ENCODE measurements at places on chromosomes 4 and X.

GRCh38 chr4:7933651-7934510, 5.8 kb downstream of the AFAP1 start:
- DNase-seq, result no peak

DNA sequence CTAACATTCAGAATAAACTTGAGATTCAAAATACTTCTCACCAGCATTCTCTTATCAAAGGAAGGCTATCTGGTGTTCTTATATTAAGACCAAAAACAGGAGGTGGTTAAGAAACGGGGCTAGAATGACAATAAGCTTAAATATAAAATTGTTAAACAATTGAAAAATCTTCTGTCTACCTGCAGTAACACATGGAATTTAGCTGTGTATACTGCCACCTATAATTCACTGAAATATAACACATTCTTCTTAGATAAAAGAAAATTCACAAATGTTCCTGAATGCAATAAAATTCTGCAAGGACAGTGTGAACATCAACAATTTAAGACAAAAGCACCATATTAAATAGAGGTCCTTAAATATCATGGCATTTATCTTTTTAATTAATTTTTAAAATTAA, 11.5 kb upstream of the PCDH10 start:
- no peak for DNase-seq

GRCh38 chrX:151896734-151897474, 15.8 kb upstream of the MAGEA4 start:
- no peak for DNase-seq

DNA sequence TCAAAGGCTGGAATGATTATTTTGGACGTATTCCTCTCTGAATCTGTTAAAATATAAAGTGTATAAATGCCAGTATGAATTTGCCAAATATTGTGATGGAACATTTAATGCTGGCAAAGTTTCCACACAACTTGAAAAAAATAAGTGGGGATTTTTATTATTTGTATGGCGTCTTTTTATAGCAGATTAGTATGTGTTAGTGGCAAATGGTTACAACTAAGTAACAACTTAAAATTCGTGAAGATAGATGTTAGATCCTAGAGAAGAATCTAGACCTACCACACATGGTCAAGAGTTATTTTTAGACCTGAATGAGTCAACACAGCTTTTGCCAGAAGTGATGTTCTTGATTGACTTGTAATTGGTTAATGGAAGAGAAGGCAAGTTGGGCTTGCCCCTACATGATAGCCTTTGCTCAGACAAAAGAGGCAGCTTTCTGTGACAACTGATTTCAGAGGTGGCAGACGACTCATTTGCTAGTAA, 4.8 kb downstream of the CPE start:
- peak; percentile 13 for DNase-seq

DNA sequence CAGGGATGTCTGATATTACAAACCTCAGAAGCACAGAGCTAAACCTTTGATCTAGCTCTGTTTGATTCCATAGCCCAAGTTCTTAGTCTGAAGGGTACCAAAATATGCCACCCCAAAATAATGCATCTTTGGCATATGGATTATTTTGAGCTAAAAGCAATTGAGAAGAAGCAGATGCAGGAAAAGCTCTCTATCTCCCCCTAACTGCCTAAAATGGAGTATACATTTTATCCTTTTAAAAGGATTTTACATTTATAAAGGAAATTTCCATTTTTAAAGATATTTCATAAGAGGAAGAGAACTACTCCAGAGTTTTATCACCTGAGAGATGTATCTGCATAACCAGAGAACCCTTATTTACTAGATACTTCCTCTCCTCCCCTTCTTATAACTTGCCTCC, 158.7 kb downstream of the ZNF674 start:
- DNase-seq, result no peak

- DNase-seq, result peak; percentile 70
Observed at GRCh38 chr4:182449186-182449929, 206.2 kb downstream of the TENM3 start.

GRCh38 chr4:1227816-1228215, 21.1 kb downstream of the CTBP1 start:
- DNase-seq, result no peak

- DNase-seq, result no peak
Observed at GRCh38 chrX:130085551-130086446, 24.5 kb downstream of the ELF4 start.

DNA sequence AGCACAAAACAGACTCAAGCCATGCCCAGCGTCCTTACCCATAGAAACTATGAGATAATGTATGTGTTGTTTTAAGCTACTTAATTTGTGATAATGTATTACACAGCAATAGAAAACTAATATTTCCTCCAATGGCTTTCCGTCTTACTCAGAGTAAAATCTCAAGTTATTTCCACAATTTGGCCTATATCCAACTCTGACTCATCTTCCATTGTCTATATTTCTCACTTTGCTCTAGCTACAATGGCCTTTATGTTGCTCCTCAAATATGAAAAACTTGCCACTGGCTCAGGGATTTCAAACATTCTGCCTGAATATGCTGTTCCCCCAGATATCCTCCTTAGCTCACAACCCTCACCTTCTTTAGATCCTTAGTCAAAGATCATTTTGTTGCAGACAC, 31.6 kb downstream of the IQCM start:
- DNase-seq, result no peak

GRCh38 chrX:68762766-68763165, 66.1 kb upstream of the EFNB1 start:
- no peak for DNase-seq

DNA sequence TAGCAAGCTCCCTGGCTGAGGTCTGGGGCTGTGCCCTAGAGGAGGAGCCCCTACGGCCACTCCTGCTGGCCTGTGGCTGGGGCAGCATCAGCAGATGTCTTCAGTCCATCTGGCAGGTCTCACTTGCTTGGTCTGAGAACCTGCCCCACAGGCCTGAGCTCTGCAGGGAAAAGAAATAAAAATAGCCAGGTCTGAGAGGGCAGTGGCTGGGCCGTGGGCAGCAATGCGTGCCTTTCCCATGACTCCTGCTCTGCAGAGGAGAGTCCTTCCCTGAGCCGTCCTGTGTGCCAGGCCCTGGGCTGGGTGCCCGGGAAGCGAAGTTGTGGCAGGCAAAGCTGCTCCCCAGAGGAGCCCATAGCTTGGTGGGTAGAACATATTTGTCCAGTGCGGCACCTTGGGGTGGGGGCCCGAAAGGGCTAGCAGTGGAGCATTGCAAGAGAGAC, 11.3 kb upstream of the KIAA0232 start:
- DNase-seq, result no peak

DNA sequence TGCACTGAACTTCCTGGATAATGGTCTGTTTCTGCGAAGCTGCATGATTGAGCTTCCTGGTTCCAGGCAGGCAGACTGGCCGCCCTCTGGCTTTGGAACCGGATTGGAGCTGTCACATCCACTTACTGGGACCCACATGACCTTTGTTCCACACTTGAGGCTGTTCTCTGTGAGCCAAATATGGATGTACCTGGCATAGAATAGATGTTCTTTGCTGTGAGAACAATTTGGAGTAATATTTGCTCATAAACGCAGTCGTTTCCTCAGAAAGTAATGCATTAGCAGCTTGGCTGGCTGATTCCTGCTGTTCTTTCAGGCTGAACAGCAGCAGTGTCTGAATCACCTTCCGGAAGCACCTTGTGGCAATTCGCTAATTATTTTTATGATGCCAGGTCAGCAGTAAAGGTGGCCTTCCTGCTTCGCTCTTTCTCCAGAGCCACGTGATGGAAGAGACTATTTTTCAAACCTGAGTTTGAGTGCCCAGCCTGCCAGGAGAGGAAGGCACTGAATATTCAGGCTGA, 78.1 kb upstream of the BOD1L1 start:
- DNase-seq, result peak; percentile 37

GRCh38 chr4:107755841-107756356, 35.9 kb upstream of the PAPSS1 start:
- DNase-seq, result no peak

- peak; percentile 12 for DNase-seq
Observed at GRCh38 chr4:16785793-16786527, 112.5 kb downstream of the LDB2 start.

DNA sequence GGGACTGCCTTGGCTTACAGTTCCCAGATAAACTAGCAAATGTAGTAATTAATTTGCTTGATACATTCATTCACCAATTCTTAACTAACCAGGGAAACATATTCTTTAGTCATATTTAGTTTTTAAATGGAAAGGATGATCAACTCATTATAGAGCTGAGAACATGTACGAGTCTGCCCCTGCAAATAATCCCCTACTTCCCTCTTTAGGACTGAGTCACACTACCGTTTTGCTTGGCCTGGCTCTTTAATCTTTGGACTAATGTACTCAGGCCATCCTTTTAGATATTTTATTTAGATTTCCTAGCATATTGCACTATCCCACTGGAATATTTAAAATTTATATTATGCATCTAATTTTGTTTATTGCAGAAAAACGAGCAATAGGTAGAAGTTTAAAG, 105.5 kb upstream of the LCORL start:
- no peak for DNase-seq

- no peak for DNase-seq
Observed at GRCh38 chr4:76200771-76201231, 12.8 kb downstream of the SCARB2 start.

- DNase-seq, result no peak
Observed at GRCh38 chr4:95499291-95499696, 49.5 kb downstream of the UNC5C start.

DNA sequence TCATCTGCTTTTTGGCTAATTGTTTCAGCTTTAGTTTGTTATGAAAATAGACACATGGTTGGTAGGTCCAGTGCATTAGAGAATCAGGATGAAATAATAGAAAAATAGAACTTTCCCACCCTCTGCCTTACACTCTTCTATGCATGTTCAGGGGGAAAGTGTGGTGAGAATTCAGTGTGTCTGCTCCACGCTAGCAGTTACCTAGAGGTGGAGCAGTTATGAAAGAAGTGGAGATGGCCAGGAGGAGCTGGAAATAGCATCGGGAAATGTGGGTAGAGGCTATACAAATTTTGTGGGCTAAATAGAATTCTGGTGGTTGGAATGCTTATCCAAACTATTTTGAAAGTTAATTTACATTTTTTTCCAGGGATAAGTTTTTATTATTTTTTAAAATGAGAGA, 91.4 kb upstream of the MAD2L1 start:
- DNase-seq, result no peak

DNA sequence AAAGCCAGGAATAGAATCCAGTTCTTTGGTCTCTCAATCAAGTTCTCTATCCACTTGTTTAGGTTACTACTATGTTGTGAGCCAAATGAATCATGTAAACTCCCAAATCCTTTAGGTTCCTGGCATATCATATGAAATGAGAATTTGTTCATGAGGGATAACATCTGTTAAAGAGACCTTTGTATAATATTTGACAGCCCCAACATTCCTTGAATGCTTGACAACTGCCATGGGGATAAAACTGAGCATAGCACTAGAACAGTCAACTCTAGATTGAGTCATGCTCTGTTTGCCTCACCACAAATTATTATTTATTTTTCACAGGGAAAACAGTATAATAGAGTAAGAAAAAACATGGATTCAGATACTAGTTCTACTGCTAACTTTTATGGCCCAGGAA, 93.3 kb downstream of the NAA11 start:
- no peak for DNase-seq

- no peak for DNase-seq
Observed at GRCh38 chr4:129747756-129748155, 651.8 kb downstream of the C4orf33 start.

DNA sequence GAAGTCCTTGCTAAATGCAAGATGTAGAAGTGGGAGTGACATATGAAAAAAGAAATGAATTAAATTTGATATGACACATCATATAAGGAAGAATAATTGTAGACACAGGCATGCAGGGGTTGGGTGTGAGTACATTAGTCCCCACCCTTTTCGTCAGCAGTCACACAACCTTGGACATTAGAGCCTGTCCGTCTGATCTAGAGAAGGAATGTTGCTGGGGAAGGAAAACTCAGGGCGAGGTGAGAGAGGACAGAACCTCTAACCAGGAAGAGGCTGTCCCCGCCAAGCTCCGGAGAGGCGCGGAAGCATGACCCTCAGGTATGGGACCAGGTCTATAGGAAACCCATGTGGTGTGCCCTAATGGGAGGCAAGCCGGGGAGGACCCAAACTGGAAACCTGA, 102.1 kb downstream of the RELL1 start:
- no peak for DNase-seq

- DNase-seq, result no peak
Observed at GRCh38 chr4:125735102-125735501, 420.3 kb downstream of the FAT4 start.

DNA sequence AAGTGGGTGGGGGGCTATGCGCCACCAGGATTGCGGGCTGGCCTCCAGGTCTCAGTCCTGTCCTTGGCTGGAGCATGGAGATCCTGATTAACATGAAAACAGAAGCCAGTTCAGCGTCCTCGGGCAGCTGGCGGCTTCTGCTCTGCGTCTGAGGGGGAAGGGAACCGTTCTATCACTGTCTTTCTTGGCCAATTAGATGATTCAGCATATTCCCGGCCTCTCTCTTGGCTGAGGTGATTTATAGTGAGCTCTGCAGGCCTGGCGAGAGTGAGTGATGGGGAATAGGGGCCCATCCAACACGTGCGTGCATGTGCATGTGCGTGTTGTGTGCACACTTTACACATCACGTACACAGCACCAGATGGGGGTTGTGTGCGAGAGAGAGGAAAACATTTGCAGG, 145.8 kb upstream of the ATP6AP2 start:
- DNase-seq, result peak; percentile 93

DNA sequence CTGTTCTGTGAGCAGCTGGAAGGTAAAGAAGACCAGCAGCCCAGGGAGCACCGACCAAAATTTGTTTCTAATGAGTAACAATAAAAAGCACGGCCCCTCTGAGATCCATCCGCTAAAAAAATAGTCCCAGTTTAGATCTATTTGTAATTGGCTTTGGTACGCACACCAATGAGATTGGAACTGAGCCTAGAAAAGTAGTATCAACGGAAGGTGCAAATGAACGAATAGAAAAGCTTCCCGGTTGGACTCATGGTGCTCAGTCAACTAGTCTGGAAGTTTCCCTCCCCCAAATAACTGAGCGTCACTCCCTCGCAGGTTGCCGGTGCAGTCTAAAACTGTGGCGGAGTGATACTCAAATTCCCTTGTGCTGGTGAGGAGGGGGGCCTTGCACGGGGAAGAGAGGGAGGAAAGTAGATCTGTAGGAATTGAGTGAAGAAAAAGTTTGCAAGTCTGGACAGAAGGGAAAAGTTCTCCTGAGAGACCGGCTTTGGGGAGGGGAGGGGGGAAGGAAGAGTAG, at the start of gene COL4A5:
Gene COL4A5 (plus strand): TSS at position 413 of the 517 bp plus-strand sequence. CDS start 288 bp downstream, outside the sequence.
- no peak for DNase-seq

All from SK-N-DZ (cell line).